B cell (primary cell): ENCODE measurements at places on chromosomes 16 and 17. TPM values are rescaled to one million over a fixed set of nuclear protein-coding genes. Genes with fewer than 3 reads are reported as not detected.

The HS3ST3B1 gene
- polyA plus RNA-seq: 0.75 and 1.1 TPM in 2 replicates

The SPEM1 gene
- polyA plus RNA-seq: not detected in 2 replicates

The PLXDC1 gene
- 0.69 and 3.1 TPM in 2 replicates for polyA plus RNA-seq

The TM4SF5 gene
- polyA plus RNA-seq: not detected in 2 replicates

The PRPF8 gene
- 174 and 177 TPM in 2 replicates for polyA plus RNA-seq

The ATF7IP2 gene
- 105 and 164 TPM in 2 replicates for polyA plus RNA-seq

The P2RX1 gene
- polyA plus RNA-seq: 25.7 and 37.7 TPM in 2 replicates

The PYY gene
- polyA plus RNA-seq: 0.19 TPM in 1 of 2 replicates, not detected in the other

The TBC1D26 gene
- polyA plus RNA-seq: 0.04 and 0.13 TPM in 2 replicates

The ICAM2 gene
- polyA plus RNA-seq: 109 and 149 TPM in 2 replicates

The ANKRD40CL gene
- not detected in 2 replicates for polyA plus RNA-seq

The EARS2 gene
- polyA plus RNA-seq: 13.0 and 15.1 TPM in 2 replicates

The QPRT gene
- polyA plus RNA-seq: 0.06 and 0.30 TPM in 2 replicates

The TAC4 gene
- not detected in 2 replicates for polyA plus RNA-seq

The KRTAP9-7 gene
- polyA plus RNA-seq: not detected in 2 replicates

The ATP1B2 gene
- polyA plus RNA-seq: 0.12 TPM in 1 of 2 replicates, not detected in the other

The ZFHX3 gene
- polyA plus RNA-seq: 0.49 and 0.54 TPM in 2 replicates

The ODF4 gene
- not detected in 2 replicates for polyA plus RNA-seq

The PRSS21 gene
- 4.3 and 5.8 TPM in 2 replicates for polyA plus RNA-seq
